ENCODE measurements at places on chromosomes 1 and 21.

- H3K27me3 ChIP-seq = no peaks in the 10 kb centered on the region
- H3K4me1 ChIP-seq = peaks cover 26% of the 10 kb centered on the region
- H3K4me3 ChIP-seq = no peak overlapping the region
- DNase-seq = no peak
- H3K36me3 ChIP-seq = no peaks in the 10 kb centered on the region
These were observed 16.0 kb downstream of the ITPKB start for GRCh38 chr1:226722901-226723656.

DNA sequence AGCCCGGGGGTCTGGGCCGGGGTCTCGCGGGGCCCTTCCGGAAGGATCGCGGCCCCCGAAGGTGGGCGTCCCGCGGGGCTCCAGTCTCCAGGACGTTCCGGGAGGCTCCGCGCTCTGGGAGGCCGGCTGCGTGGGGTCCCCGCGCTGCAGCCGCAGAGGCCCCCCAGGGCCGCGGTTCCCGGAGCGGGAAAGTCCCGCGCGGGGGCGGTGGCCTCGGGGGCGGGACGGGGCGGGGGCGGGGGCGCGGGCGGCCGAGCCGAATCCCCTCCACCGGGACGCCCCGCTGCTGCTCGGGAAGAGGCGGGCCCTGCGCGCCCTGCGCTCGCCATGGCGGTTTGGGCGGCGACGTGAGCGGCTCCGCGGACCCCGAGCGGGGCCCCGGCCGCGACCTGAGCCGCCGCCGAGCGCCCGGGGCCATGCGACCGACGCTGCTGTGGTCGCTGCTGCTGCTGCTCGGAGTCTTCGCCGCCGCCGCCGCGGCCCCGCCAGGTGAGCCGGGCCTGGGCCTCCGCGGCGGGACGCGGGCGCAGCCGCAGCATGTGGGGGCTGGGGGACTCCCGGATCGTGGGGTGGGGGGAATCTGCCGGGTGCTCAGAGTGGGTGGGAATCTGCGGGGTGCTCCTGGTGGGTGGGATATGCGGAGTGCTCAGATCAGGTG is at the start of gene IFNGR2:
Gene IFNGR2, plus strand, starts transcription at position 286 of the 658 bp plus-strand sequence. Its CDS starts 131 bp downstream, at position 417.
- H3K4me3 ChIP-seq = peak within 1 kb of the TSS; percentile 86
- H3K36me3 ChIP-seq = no peaks in the 10 kb centered on the region
- H3K27ac ChIP-seq = peak within 1 kb of the TSS; percentile 96
- H3K4me1 ChIP-seq = peaks cover 23% of the 10 kb centered on the region
- no peaks in the 10 kb centered on the region for H3K27me3 ChIP-seq

- H3K36me3 ChIP-seq = no peaks in the 10 kb centered on the region
- H3K4me1 ChIP-seq = peaks cover 3% of the 10 kb centered on the region
- no peak overlapping the region for H3K27ac ChIP-seq
- DNase-seq = no peak
These were observed 78.0 kb upstream of the EFHD2 start for GRCh38 chr1:15331734-15332133.

- DNase-seq = no peak
- H3K27ac ChIP-seq = no peak overlapping the region
- no peak overlapping the region for H3K4me3 ChIP-seq
- no peaks in the 10 kb centered on the region for H3K4me1 ChIP-seq
- no peaks in the 10 kb centered on the region for H3K36me3 ChIP-seq
These were observed 312.8 kb downstream of the HLX start for GRCh38 chr1:221192055-221192454.

DNA sequence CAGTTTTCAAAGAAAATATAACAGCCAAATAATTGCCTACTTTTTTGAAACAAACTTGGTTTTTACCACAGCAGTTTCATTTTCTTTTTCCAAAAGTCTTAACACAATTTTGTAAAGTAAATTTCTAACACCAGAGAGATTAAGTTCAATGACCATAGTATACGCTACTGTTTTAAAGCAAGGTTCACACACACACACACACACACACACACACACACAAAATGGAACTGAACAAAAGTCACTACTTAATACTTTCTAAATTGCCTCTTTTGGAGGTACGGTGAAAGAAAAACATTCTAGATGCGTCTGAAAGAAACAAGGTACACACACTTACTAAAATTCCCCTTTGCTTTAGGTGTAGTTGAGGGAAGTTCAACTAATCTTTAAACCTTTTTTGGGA is 30.1 kb downstream of the C21orf91 start:
- no peak for DNase-seq
- H3K4me3 ChIP-seq = no peak overlapping the region
- H3K27me3 ChIP-seq = no peaks in the 10 kb centered on the region

Data from progenitor cell of endocrine pancreas (in vitro differentiated cells).